ENCODE measurements at places on chromosomes 16 and 17.

DNA sequence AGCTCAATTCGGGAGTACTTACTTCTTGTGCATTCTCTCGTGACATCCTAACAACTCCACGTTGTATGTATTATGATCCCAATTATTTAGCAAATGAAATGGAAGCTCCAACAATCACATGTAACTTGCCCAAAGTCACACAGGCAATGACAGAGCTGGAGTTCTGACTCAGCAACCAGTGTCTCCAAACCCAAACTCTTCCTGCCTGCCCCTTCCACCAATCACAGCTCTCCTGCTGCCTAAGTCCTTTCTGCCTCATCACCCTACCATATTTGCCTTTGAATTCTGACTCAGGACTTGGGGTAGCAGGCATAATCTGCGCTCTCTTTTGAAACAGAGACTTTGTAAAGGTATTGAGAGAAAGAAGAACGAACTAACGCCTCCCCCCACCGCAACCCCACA lies 245.2 kb upstream of the MAF start:
- DNase-seq: no peak

GRCh38 chr16:87560428-87561199 lies 41.7 kb upstream of the JPH3 start:
- DNase-seq: no peak

- DNase-seq: no peak
These were observed 6.2 kb upstream of the DUSP14 start for GRCh38 chr17:37483311-37484039.

GRCh38 chr17:56810891-56811775 lies 22.6 kb downstream of the C17orf67 start:
- no peak for DNase-seq

DNA sequence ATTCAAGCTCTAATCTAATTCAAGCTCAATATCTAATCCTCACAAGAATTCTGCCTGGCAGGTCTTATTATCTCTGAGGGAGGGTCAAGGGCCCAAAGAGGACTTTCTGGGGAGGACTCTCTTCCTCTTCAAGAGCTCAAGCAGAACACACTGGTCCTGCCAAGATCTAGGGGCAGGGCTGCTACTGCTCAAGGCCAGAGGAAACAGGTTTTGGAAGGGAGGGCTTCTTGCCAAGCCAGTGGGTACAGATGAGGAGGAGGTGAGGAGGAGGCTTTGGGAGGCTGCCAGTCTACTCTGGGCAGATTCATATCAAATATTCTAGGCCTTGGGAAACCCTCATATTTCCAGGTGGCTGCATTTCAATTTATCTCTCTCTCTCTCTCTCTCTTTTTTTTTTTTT lies 51.8 kb upstream of the IL34 start:
- DNase-seq: no peak

DNA sequence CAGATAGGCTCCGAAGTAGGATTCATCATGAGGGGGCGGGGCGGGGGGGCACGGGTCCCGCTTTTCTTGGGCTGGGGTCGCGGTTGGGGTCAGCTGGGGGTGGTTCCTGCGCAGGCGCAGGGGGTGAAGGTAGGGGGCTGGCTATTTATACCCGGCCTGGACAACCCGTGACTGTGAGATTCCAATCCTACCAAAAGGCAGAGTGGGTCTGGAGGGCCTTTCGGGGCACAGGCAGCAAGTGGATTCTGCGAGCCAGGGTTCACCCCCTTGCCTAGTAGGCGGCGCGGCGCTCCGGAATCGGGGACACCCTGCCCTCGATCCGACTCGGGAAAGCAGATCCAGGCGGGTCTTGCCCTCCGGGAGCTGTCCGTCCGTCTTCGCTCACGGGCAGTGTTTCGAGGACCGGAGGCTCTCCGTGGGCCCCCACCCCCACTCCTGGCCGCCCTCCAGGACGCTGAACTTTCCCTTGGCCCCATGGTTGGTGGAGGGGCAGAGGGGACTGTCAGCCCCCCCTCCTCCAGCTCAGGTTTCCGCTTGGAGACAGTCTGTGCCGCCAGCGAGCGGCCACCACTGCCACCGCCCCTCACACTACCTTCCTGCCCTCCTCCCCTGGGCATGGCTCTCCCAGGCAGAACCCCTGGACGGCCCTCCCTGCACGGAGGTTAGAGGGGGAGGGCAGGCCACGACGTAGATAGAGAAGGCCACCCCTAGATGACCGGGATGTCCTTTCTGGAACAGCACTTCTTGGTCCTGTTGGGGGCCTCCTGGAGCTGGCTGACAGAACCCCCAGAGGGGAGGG lies 634 bp downstream of the SLC2A4 start:
- no peak for DNase-seq

DNA sequence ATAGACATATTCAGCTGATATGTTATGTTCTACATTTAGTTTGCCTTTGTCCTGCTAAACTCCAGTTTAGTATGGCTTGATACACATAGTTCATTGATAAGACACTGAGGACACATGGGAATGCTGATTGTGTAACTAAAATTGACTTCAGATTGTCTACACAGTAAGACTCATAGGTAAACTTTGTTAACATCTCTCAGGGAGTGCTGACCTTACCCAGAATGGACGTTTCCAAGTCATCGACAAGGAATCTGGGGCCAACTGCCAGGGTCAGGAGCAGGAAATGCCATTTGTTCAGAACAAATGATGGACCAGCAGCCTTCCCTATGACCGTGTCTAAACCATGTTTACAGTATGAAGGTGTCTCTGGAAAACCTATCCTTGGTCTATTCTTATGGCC lies 58.7 kb downstream of the DYNLRB2 start:
- no peak for DNase-seq

GRCh38 chr16:71387045-71387871 lies 28.7 kb downstream of the CALB2 start:
- DNase-seq: no peak

DNA sequence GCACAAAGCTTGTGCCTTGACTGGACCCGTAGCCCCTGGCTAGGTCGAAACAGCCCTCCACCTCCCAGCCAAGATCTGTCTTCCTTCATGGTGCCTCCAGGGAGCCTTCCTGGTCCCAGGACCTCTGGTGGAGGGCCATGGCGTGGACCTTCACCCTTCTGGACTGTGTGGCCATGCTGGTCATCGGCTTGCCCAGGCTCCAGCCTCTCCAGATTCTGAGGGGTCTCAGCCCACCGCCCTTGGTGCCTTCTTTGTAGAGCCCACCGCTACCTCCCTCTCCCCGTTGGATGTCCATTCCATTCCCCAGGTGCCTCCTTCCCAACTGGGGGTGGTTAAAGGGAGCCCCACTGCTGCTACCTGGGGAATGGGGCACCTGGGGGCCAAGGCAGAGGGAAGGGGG lies 3.5 kb downstream of the CTRL start:
- DNase-seq: no peak

GRCh38 chr16:48158296-48158695 lies 2.5 kb upstream of the ABCC12 start:
- peak; percentile 41 for DNase-seq

DNA sequence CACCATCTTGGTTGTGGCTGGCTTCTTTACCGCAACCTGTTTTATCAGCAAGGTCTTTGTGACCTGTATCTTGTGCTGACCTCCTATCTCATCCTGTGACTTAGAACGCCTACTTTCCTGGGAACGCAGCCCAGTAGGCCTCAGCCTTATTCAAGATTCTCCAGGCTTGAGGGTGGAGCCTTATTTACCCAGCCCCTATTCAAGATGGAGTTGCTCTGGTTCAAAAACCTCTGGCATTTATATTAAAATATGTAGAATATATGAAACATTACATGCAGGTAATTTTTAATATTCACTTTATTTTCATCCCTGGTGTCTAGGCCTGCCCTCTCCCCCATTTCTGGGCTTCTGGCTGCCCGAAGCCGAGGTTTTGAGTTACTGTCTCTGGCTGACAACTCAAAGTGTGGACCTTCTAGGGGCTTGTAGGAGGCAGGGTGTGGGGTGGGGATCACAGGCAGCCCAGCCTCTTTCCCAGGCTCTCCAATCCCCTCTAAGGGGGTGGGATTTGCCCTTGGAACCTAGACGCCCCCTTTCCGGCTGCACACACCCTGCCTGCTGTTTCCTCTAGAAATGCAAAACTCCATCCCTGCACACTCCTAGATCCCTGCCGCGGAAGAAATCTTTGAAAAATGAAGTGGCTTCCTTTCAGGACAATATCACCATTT lies 152.0 kb downstream of the KCNJ12 start:
- no peak for DNase-seq

GRCh38 chr17:22268214-22268911 lies 576.0 kb downstream of the KCNJ18 start:
- no peak for DNase-seq

- DNase-seq: no peak
These were observed 13.5 kb upstream of the FBXO47 start for GRCh38 chr17:38980490-38981217.

GRCh38 chr17:11901931-11902330 lies 95.3 kb downstream of the ZNF18 start:
- no peak for DNase-seq

GRCh38 chr17:64499805-64500486 lies 3.1 kb upstream of the POLG2 start:
- no peak for DNase-seq

DNA sequence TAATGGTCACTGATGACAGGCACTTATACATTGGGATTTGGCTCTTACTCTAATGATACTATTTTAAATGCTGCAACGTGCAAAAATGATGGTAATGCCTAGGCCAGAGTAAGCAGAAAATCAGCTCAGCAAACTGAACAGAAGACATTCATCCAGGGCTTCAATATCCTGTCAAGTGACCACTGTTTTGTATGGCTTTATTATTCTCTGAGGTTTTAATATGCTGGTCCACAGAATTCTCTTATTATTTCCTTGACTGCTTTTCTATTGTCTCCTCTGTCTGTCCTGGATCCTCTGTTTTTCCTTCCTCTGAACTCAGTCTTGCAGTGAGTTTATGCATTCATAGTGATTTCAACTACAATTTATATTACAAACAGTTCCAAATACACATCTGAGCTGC lies 90.8 kb upstream of the PMFBP1 start:
- no peak for DNase-seq

DNA sequence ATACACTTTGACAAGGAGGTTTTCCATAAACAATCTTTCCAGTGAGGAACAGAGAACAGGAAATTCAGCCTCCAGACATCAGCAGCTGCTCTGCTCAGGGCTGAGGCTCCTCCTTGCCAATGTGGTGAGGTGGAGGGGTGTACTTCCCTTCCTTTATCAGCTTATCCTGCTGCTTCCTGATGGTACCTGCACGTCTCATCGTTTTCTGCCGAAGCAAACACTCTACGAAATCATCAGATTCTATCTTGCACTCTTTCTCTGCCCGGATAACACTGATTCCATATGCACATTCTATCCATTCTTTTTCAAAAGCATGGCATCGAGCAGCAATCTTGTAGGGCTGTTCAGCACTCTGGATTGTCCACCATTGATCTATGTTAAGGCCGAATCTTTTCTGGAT lies 15.4 kb upstream of the SEZ6 start:
- DNase-seq: no peak

DNA sequence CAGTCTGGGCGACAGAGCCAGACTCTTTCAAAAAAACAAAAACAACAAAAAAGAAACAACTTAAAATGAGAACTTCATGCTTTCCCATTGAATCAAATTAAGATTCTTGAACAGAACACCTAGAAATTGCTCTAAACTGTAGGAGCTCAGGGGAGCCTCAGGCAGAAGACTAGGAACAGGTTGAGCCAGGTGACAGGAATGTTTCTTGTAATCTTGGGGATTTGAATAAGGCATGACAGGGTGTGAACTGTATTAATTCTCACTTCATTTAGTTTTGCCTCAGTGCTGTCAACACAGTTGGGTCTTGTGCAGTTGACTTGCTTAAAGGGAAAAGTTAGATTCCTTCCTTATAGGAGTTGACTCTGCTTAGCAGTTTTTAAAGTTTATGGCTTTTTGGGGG lies 27.8 kb downstream of the SOCS7 start:
- DNase-seq: no peak

GRCh38 chr17:11241611-11242226 lies 706 bp downstream of the SHISA6 start:
- no peak for DNase-seq

DNA sequence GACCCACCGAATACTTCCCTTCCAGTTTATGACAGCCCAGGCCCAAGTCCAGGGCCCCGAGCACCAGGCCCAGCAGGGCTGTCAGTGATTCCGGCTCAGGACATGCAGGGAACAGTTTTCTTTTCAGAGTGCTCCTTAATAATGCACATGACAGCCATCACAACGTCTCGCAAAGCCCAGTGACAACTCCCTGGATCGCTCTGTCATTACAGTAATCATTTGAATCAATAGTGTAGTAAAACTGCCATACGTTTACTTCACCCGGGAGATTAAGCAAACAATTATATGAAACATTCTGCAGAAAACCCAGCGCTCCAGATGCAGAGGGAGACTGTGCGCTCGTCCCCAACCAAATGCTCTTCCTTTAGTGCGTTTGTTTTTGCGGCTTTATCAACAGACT lies 162.6 kb upstream of the CDH13 start:
- DNase-seq: no peak

- no peak for DNase-seq
These were observed 1.5 kb downstream of the TRIM25 start for GRCh38 chr17:56912105-56912999.

DNA sequence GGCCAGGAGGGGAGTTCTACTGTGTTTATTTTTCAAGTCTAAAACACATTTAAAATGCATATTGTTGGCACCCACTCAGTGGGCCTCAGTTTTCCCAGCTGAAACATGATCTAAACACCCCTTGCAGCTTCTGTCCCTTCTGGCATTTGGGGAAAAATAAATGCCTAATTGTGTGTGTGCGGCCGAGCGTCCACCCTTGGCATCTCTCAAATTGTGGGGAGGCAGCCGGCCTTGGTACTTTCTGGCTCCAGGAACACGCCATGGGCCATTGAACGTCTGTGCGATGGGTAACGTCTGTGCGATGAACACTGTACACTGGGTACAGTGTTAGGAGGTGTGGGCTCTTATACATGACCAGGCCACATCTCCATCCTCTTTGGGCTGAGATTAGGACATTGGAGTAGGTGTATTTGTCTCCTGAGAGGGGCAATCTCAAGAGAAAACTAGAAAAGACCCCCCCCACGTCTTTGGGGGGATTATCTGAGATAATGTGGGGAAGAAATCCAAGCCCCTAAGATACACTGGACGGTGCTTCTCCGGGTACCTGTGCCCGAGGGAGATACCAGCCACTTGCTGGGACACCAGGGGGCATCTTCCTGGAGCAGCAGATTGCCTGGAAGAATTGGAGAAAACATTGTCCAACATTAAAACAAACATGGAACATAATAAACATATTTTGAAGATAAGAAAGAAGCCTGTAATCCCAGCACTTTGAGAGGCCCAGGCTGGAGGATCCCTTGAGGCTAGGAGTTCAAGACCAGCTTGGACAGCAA lies 54.9 kb downstream of the RAB11FIP4 start:
- no peak for DNase-seq

DNA sequence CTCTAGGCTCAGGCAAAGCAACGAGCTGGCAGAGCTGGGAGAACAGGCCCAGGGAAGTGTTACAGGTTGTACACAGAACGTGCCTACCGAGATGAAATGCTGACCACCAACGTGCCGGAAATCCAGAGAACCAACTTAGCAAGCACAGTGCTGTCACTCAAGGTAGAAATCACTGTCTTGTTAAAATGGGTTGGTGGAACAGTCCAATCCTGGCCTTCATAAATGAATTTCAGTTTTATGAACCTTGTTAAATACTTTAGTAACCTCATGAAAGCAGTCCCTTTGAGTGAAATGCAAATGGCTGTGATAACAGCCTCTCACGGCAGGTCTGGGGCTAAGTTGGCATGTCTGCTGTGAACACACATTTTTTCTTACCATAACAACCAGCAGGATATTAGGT lies 29.0 kb downstream of the ETV4 start:
- no peak for DNase-seq

All from stimulated activated CD8-positive, alpha-beta memory T cell treated with anti-CD3 and anti-CD28 coated beads, Interleukin-15, amount 100 ng/mL, for 48 hours (primary cell).